ENCODE measurements at places on chromosomes 2 and 18. TPM values are rescaled to one million over a fixed set of nuclear protein-coding genes. Genes with fewer than 3 reads are reported as not detected.

Gene LGALSL
- total RNA-seq, result 12.8 TPM

Gene ARHGAP15
- total RNA-seq, result 4.3 TPM

Gene GRB14
- 29.9 TPM for total RNA-seq

Gene MC4R
- total RNA-seq, result not detected

Gene NRP2
- 9.7 TPM for total RNA-seq

Gene LHCGR
- total RNA-seq, result not detected

Gene CAPN14
- 0.80 TPM for total RNA-seq

Gene PLCL1
- 6.8 TPM for total RNA-seq

Gene MATN3
- 2.9 TPM for total RNA-seq

Gene RALB
- total RNA-seq, result 132 TPM

Gene SMC6
- total RNA-seq, result 36.1 TPM

Gene PSTPIP2
- total RNA-seq, result 21.1 TPM

Gene NEU4
- total RNA-seq, result not detected

Gene POTEI
- 3.9 TPM for total RNA-seq

Gene STARD6
- total RNA-seq, result not detected

Gene SRBD1
- 16.5 TPM for total RNA-seq

Gene NCKAP5
- 7.1 TPM for total RNA-seq

Gene KHK
- 7.0 TPM for total RNA-seq

Gene ELOA2
- 0.28 TPM for total RNA-seq

Gene UGT1A4
- total RNA-seq, result not detected

Gene CMPK2
- 13.4 TPM for total RNA-seq

Gene CGREF1
- total RNA-seq, result 4.9 TPM

Gene AFF3
- 74.4 TPM for total RNA-seq

Gene ATP6V1C2
- 4.0 TPM for total RNA-seq

Gene ALLC
- not detected for total RNA-seq

Gene TTC32
- total RNA-seq, result 16.6 TPM

Gene AKAIN1
- not detected for total RNA-seq

Gene ZNF2
- total RNA-seq, result 7.1 TPM

Gene PSMA8
- total RNA-seq, result not detected

Gene SLC19A3
- 1.3 TPM for total RNA-seq

Gene FEV
- 1.8 TPM for total RNA-seq

Gene KCNS3
- 17.4 TPM for total RNA-seq

Gene EIF4E2
- total RNA-seq, result 40.6 TPM

Gene WNT10A
- total RNA-seq, result 4.3 TPM

Gene SOWAHC
- 24.9 TPM for total RNA-seq

Gene EIF2AK3
- total RNA-seq, result 21.4 TPM

Gene CHRNA1
- total RNA-seq, result not detected

Gene ALKAL2
- 2.6 TPM for total RNA-seq

Gene REG1B
- not detected for total RNA-seq

Gene PRKAG3
- total RNA-seq, result not detected

Gene MOGAT1
- not detected for total RNA-seq

Gene SH3RF3
- total RNA-seq, result 1.4 TPM

Gene ABCB11
- total RNA-seq, result 1.2 TPM

Gene UGT1A6
- total RNA-seq, result 0.85 TPM

Gene NAT8
- total RNA-seq, result not detected

Gene TUBB8B
- 3.9 TPM for total RNA-seq

Gene RAB6C
- total RNA-seq, result 2.4 TPM

Gene SERPINB4
- total RNA-seq, result 0.51 TPM

Gene EXOC6B
- 16.6 TPM for total RNA-seq

Gene CHN1
- total RNA-seq, result 20.1 TPM

All from prostate gland (tissue), 2 donors.